Vagina (tissue), 2 donors: ENCODE measurements at places on chromosomes 4 and X.

DNA sequence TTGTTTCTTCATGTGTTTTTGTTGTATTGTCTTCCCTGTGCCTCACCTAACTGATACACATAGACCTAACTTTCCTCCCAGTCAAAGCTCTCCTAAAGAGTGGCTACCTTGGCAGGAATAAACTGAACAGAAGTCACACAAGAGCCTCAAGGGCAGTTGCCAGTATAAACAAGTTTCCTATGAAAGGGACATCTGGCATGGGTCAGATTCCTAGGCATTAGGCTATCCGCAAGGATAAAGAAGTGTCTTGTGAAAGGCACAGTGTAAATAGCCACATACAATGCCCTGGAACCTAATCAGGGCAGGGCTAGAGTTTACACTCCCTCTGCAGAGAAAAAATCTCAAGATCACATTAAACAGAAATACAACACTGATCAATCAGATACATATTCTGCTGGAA, 220.8 kb downstream of the SPANXN3 start:
- DNase-seq: no peak

GRCh38 chr4:8837181-8837841, 34.3 kb downstream of the HMX1 start:
- no peak for DNase-seq

- DNase-seq: no peak
Measured at GRCh38 chr4:89142691-89143669, 31.6 kb downstream of the TIGD2 start.

DNA sequence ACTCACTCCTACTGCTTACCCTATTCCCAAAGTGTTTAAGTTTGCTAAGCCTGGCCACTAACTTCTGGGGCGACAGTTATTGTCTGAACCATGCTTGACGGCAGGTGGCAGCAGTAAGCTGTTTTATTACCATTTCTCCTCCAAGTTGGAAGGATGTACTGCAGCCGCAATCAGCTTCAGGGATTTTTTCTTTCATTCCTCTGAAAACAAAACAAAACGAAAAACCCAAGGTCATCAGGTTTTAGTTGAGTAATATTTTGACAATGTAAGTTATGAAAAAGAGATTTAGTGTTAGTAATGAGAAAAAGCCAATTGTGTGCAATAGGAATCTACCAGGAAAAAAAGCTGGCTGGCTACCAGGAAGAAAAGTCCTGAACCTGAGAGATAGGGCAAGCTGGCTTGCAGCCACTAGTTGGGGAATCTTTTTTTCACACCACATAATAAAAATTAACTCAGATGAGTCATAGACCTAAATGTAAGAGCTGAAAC, 13.2 kb upstream of the RAB9B start:
- DNase-seq: no peak

DNA sequence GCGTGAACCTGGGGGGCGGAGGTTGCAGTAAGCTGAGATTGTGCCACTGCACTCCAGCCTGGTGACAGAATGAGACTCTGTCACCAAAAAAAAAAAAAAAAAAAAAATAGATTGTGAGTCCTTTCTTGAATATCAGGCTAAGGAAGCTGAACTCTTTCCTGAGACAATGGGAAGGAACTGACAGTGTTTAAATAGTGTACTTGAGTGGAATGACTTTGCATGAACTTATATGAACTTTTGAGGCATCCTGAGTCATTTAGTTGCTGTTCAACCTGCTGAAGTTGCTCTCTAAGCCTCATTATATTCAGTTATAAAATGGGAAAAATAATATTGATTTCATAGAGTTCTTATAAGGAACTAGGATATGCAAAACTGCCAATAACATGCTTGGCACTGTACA, 79.3 kb upstream of the LIMCH1 start:
- DNase-seq: no peak

GRCh38 chr4:109206620-109207019, 95.8 kb downstream of the COL25A1 start:
- no peak for DNase-seq

GRCh38 chr4:56531823-56532222, 26.2 kb downstream of the ARL9 start:
- DNase-seq: no peak

DNA sequence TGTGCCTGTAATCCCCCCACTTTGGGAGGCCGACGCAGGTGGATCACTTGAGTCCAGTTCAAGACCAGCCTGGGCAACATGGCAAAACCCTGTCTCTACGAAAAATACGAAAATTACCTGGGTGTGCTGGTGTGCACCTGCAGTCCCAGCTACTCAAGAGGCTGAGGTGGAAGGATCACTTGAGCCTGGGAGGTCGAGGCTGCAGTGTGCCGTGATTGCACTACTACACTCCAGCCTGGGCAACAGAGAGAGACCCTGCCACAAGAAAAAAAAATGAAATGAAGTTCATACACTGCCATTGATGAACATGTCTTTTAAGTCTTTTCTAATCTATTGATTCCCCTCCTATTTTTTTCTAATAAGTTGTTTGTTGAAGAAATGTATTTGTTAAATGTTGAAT, 5.0 kb upstream of the ZFX start:
- DNase-seq: no peak
